ENCODE measurements at places on chromosomes 16 and 17. TPM values are rescaled to one million over a fixed set of nuclear protein-coding genes. Genes with fewer than 3 reads are reported as not detected.

Gene ATP6V0D1
- 125 TPM for total RNA-seq

Gene MED31
- 11.2 TPM for total RNA-seq

Gene NACA2
- not detected for total RNA-seq

Gene MARVELD3
- total RNA-seq, result 0.63 TPM

Gene AMDHD2
- total RNA-seq, result 45.9 TPM

Gene DEXI
- total RNA-seq, result 56.5 TPM

Gene CSH2
- total RNA-seq, result not detected

Gene CSH1
- not detected for total RNA-seq

Gene TNFRSF13B
- total RNA-seq, result not detected

Gene CRISPLD2
- total RNA-seq, result 132 TPM

Gene NECAB2
- total RNA-seq, result 1.3 TPM

Gene CYGB
- total RNA-seq, result 2.8 TPM

Gene WFDC1
- 0.63 TPM for total RNA-seq

Measured in mesangial cell (primary cell).